ENCODE measurements at places on chromosomes 7 and 10.

DNA sequence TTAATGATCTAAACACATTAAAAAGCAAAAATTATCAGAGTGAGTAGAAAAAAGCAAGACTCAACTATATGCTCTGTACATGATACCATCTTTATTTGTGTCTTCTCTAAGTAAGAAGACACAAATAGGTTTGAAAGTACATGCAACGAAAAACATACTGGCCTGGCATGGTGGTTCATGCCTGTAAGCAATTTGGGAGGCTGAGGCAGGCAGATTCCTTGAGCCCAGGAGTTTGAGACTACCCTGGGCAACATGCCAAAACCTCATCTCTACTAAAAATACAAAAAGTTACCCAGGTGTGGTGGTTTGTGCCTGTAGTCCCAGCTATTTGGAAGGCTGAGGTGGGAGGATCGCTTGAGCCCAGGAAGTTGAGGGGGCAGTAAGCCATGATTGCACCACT, 78.1 kb upstream of the TOMM7 start:
- no peak for DNase-seq

GRCh38 chr10:122882766-122883165, 3.4 kb upstream of the FAM24B start:
- no peak for DNase-seq

DNA sequence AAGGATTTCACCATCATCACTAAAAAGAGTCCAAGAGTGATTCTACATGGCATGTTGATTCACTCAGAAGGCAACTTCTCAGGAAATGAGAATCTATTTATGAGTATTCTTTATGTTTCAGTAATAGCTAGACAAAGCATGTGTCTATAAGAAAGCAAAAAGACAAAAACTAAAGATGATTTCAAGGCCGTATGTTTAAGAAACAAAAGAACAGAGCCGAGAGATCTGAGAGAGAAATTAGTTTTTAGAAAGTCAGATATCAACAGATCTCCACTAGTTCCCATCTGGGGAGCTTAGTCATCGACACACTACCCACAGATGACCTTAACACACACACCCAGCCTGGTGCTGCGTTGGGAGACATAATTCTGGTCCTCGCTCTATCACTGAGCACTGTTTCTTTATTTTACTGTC, 21.0 kb downstream of the PIP4K2A start:
- no peak for DNase-seq

- DNase-seq = no peak
Observed at GRCh38 chr10:94361171-94361794, 1.5 kb downstream of the NOC3L start.

DNA sequence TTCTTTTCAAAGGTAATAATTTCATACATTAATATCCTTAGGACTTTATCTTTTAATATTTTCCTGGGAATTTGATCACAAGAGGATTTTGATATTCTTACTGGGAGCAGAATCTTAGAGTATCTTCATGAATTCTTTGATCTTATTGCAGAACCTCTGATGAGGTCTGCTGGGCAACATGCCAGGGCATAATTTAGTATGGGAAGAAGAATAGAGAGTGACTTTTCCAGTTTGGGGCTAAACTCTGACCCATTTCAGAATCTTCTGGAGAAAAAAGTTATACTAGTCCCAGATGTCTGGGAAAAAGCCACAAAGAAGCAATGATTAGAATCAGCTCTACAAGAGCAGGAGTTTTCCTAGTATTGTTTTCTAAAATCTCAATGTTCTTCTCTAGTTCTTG, 28.0 kb upstream of the RSU1 start:
- DNase-seq = no peak

GRCh38 chr7:23468526-23469149, 1.7 kb downstream of the IGF2BP3 start:
- no peak for DNase-seq

GRCh38 chr7:73841689-73842066, 638 bp downstream of the METTL27 start:
- no peak for DNase-seq

DNA sequence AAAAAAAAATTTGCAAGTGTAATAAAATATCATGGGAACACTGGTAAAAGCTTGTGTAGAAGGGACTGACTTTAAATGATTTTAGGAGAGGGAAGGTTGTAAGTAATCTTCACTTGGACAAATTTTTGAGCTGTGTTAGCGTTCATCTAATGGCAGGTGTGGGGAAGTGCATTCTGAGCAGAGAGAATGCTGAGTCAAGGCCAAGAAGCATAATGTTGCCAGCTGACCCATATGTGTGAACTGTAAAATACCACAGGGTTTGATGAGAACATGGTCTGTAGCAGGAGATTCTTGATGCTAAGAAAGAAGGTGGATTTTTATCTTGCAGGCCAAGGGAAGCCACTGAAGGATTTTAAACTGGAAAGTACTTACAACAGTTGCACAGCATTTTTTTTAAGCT, 98.2 kb upstream of the ZNF32 start:
- DNase-seq = no peak

- no peak for DNase-seq
Observed at GRCh38 chr7:14825912-14826311, 76.6 kb downstream of the DGKB start.

- no peak for DNase-seq
Observed at GRCh38 chr10:93476756-93477155, 5.4 kb downstream of the MYOF start.

DNA sequence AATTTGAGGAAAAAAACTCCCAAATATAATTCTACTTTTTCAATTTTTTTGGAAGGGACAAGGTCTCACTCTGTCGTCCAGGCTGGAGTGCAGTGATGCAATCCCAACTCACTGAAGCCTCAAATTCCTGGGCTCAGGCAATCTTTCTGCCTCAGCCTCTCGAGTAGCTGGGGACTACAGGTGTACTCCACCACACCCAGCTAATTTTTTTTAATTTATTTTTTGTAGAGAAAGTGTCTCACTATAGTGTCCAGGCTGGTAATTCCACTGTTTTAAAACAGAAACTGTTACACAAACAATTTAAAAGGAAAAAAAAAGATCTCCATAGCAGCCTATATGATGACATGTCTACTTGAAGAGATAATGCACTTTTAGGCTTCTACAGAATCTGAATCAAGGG, 25.6 kb downstream of the EZH2 start:
- no peak for DNase-seq

DNA sequence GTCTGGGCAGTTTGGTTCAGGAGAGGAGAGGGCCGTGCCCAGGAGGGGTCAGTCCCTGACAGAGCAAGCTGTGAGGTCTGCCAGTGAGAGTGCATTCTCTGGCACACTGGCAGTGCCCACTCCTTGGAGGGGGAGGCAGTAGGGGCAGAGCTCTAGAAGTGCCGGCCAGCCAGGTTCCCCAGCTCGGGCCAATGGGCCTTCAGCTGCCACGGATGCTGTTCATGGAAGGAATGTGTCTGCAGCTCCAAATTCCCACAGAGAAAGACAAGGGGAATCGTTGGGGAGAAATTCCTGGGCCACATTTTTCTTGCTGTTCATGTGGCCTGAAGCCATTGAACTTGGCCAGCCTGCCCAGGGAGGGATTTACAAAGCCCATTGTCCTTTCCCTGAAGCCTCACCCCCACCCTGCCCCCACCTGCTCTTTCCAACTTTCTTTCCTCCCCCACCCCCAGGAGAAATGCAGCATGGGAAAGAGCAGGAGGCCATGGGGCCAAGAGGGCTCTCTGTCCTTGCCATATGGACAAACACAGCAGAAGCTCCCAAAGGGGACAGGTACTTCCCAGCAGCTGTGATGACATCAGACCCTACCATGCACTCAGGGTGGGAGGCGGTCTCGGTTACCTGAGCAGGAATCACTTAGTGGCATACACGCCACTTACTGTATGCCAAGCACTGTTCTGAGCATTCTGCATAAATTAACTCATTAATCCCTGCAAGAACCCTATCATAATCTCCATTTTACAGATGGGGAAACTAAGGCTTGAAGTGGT, 70.7 kb downstream of the ARHGAP22 start:
- no peak for DNase-seq

- no peak for DNase-seq
Observed at GRCh38 chr10:52965509-52965908, 192.9 kb upstream of the MBL2 start.

DNA sequence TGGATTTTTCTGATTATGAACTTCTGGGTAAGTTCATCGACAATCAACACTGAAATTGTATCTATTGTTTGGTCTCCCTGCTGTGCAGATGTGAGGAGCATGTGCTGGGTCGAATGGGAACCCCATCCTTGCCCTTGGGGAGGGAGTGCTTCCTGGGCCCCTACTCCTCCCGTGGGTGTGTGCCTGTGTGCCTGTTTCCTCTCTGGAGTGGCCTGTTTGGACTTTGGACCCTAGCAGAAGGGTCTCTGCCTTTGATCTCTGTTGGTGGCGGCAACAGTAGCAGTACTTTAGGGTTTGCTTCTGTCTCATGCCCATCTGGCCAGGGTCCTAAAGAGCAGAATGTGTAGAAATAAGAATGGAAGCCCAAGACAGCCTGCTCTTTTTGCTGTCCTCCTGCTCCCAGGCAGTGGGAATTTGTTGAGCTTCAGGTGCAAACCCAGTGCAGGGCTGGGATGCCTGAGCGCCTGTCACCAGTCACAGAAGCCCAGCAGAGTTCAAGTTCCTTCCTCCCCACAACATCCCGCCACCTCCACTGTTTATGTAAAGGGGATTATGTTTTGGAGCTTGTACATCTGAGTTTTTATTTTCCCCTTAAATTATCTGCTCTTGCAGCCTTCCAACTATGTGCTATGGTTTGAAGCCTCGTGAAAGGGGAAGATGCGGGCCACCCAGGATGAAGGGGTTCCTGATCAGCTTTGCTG, 1.5 kb upstream of the TACR2 start:
- no peak for DNase-seq

GRCh38 chr10:123496996-123497660, 169.0 kb upstream of the GPR26 start:
- DNase-seq = no peak

- DNase-seq = no peak
Observed at GRCh38 chr7:111753968-111754367, 191.7 kb upstream of the IMMP2L start.

DNA sequence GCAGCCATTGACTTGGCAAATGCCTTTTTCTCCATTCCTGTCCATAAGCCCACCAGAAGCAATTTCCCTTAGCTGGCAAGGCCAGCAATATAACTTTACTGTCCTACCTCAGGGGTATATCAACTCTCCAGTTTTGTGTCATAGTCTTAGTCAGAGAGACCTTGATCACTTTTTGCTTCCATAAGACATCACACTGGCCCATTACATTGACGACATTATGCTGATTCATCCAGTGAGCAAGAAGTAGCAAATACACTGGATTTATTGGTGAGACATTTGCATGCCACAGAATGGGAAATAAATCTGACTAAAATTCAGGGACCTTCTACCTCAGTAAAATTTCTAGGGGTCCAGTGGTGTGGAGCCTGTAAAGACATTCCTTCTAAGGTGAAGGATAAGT, 649.7 kb upstream of the ANKRD30A start:
- no peak for DNase-seq

DNA sequence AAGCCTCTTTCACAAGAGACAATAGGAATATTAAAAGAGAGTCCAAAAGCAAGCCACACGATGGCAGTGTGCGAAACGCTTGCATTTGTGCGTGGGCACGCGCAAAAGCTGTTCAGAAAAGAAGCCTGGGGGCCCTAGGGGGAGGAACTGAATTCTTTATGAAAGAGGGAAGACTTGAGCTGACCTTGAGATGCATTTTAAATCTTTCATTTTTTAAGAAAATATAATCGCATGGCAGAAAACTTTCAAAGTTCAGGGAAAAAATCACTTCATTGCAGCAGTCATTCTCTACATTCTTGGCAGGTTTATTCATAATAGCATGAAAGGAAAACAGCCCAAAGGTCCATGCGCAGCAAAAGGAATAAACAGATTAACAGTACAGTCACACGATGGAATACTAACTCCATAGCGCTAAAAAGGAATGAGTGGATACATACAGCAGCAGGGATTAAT, 206.5 kb upstream of the PRKCQ start:
- DNase-seq = no peak

GRCh38 chr7:388961-389701, 99.2 kb downstream of the FOXL3 start:
- no peak for DNase-seq

DNA sequence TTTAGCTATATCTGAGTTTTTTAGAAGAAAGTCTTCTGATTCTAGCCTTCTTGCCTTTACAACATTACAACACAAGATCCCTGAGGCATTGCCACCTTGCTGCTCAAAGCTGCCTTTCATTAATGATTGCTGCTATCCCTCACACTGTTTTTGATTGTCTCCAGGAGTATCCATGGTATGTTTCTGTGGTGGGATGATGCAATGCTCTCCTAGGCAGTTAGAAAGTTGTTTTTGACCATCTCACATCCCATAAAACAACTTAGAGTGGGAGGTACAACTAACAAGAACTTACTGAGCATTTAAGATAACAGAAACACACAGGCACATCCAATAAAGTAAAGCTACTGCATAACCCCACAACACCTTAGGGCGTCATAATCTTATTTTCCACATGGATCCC, 1156.0 kb upstream of the LRRTM3 start:
- DNase-seq = no peak

GRCh38 chr10:70664702-70665195, 7.6 kb upstream of the ADAMTS14 start:
- DNase-seq = no peak

GRCh38 chr7:35035511-35035961, 1.7 kb downstream of the DPY19L1 start:
- peak; percentile 24 for DNase-seq

GRCh38 chr7:107631588-107632491, 28.8 kb upstream of the SLC26A4 start:
- no peak for DNase-seq

- no peak for DNase-seq
Observed at GRCh38 chr7:131238347-131238931, 89.2 kb upstream of the MKLN1 start.

DNA sequence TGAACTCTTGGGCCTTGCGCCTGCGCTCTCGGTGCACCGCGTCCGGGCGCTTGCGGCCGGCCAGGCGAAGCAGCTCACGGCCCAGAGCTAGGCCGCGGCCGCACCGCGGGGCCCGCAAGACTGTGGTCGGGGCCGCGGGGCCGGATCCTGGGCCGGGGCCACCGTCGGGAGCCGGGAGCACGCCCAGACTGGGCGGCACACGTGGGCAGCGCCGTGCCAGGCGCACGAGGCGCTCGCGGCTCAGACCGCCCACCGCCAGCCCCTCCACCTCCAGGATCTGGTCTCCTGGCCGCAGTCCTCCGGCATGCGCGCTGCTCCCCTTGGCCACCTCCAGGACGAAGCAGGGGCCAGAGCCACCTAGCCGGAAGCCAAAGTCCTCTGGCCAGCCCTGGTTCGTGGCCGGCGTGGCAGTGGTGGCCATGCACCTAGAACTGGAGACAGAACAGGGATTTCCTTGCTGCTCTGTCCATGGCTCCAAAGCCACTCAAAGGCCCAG, at the start of gene GRID2IP:
Gene GRID2IP (minus strand): TSS at position 446 of the 496 bp plus-strand sequence. CDS start 25 bp downstream, at position 421.
- no peak for DNase-seq

GRCh38 chr7:85890244-85890811, 703.5 kb upstream of the SEMA3D start:
- DNase-seq = peak; percentile 29

Data from NCI-H446 treated with DMSO at 0.1 percent for 48 hours (cell line).